ENCODE measurements at places on chromosomes 7 and 10.

- DNase-seq, result no peak
Measured at GRCh38 chr10:78336402-78336791, 302.7 kb downstream of the RPS24 start.

GRCh38 chr7:50640256-50640655 lies 75.1 kb upstream of the DDC start:
- no peak for DNase-seq

- no peak for DNase-seq
Measured at GRCh38 chr10:86556933-86557649, 35.5 kb upstream of the WAPL start.

DNA sequence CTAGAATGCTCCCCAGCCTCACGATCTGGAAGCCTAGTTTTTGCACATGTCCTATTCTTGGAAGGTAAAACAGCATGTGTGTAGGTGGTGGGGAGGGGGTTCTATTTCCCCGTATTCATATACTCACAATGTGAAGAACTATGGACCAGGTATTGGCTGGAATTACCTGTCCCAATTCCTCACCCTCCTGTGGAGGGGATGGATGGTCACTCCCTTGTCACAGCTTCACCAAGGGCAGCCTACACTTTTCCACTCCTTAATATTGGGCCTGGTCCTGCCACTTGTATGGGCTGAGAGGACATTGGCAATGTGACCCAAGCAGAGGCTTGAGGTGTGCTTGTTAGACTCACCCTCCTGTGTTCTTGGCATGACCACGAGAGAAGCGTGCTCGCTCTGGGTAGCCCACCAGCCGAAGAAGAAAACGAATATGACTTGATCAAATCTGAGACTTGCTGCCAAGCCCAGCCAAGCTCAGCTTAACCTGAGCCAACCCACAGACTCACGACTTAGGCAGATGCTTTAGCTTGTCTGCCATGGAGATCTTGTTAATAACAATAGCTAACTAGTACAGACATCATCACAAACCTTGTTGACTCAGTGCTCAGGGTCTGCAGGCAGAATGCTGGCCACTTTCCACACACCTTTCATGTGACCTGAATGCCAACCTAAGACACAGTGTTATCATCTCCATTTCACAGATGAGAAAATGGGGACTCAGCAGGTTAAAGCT lies 17.2 kb downstream of the ZNF488 start:
- DNase-seq, result no peak

GRCh38 chr10:51314481-51314880 lies 240.2 kb downstream of the PRKG1 start:
- no peak for DNase-seq

GRCh38 chr7:73770860-73771670 lies 995 bp upstream of the CLDN3 start:
- no peak for DNase-seq

DNA sequence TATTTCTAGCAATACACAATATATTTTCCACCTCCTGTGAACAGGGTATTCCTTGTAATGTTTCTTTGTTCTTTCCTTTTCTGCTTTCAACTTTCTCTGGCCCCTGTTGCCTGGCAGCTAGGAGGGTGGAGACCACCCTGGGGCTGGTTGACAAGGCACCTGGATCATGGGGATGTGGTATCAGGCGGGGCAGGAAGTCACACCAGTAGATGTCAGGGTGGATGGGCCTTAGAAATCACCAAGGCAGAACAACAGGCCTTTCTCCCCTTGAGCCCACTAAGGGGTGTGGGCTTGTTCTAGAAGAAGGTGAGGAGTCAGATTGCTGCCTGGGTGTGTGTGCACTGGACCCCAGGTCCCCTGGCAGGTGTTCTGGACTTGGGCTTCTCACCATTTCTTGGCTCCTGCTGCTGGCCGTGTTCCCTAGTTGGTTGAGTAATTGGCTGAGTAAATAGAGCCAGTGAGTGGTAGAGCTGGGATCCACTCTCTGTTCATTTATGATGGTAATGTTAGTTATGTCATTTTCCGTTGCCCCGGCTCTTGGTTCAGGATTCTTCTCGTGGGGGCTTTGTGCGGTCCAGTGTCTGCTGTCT lies 24.9 kb downstream of the ZNF783 start:
- no peak for DNase-seq

GRCh38 chr7:140544388-140544826 lies 65.1 kb upstream of the MKRN1 start:
- no peak for DNase-seq

DNA sequence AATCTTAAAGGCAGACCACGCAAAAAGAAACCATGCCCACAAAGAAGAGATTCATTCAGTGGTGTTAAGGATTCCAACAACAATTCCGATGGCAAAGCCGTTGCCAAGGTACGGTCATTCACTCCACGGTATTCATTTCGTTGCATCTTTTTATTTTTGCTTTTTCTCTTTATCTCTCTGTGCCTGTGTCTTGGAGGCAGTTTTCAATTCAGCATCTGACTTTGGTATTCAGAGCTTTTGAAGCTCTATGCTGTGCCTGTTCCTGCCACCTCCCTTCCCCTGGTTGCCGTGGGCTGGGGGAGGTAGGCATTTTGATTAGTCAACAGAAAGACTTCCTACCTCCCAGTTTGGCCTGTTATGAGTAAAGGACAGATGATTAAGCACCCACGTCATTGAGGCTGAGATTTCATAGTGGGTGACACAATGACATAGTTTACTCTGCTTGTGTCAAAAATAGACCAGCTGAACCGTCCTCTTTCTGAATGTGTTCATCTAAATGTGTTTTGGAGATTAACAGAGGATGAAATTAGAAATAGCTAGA lies 149.5 kb downstream of the ARID5B start:
- DNase-seq, result no peak

- DNase-seq, result no peak
Measured at GRCh38 chr10:33306701-33307519, 27.6 kb downstream of the NRP1 start.

GRCh38 chr7:49174396-49174795 lies 250.0 kb downstream of the CDC14C start:
- DNase-seq, result no peak

- peak; percentile 50 for DNase-seq
Measured at GRCh38 chr7:118352867-118353453, 128.5 kb downstream of the ANKRD7 start.

GRCh38 chr10:12872577-12872976 lies 128.9 kb downstream of the CCDC3 start:
- no peak for DNase-seq

Measured in cerebellum (tissue), 4 donors.